ENCODE measurements at places on chromosomes 12 and 14. TPM values are rescaled to one million over a fixed set of nuclear protein-coding genes. Genes with fewer than 3 reads are reported as not detected.
A peak's percentile ranks its signal among the peaks of the same experiment; 100 is the strongest.

The HAL gene
- total RNA-seq: 1.8 TPM

- H3K4me3 ChIP-seq: peak within 1 kb of the TSS; percentile 83
- H3K27me3 ChIP-seq: no peaks in the 10 kb centered on the region
- peak; percentile 84 for DNase-seq
- 0 out of 2 replicates have a peak, but pooled peaks cover 3% of the 10 kb centered on the region for H3K36me3 ChIP-seq
- H3K27ac ChIP-seq: peak within 1 kb of the TSS; percentile 89
- peaks cover 29% of the 10 kb centered on the region for H3K4me1 ChIP-seq
Observed at GRCh38 chr14:69152902-69153151, at the start of gene DCAF5. Gene DCAF5 (minus strand): TSS chr14:69153119. CDS start chr14:69152978, 141 bp downstream.

The MYH6 gene
- not detected for total RNA-seq

DNA sequence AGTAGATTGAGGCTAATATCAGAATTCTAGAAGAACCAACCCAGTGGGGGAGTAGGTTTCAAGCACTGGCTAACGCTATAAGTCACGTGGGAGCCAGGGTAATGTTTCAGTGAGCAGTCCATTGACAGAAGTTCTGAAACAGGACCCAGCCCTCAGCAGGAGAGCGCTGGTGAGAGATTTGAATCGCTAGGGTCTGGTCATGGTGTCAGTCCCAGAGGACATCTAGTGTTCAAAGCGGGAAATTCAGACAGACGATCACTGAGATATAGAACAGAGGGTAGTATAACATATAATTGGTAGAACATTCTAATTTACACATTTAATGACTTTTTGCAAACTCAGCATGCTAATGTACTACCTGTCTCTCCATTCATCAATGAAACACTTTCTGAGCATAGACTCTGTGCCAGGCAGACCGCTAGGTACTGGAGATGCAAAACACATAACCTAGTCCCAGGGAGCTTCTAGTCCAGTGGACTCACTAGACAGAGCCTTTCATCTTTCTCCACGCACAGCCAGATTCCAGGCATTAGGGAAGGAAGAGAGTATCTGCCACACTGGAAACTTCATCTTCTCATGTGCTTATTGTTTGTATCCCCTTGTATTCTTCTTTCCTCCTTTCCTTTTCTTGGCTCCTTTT lies 35.4 kb upstream of the RNASE3 start:
- H3K4me3 ChIP-seq: no peak overlapping the region
- DNase-seq: peak; percentile 73
- peaks cover 5% of the 10 kb centered on the region for H3K4me1 ChIP-seq
- no peaks in the 10 kb centered on the region for H3K36me3 ChIP-seq

DNA sequence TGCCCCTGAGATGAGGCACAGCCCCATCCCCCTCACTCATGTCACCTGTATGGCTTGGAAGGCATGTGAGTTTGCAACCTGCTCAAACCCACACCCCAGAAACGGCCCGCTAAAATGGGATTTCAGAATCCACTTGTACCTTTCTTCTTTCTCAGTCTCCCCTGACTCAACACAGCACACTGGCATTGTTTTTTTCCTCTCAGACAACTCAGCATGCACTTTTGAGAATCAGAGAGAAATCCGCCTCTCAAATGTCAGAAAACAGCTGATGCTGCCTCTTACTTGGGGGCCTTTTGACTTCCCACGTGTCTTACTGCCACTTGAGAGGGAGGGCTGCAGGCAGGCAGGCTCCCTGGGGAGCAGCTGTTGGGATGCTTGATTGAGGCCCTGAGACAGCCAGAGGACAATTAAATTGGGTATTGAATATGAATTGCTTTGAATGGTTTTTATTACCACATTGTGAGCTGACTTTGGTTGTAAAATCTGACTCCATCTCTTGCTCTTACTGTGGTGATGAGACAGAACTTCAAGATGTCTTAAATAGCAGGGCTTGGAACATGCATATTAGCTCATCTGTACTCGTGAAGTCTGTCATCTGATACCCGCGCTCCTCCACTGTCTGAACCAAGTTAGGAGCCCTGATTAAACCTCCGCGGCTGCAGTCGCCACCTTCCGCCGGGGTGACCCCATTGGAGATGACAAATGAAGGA lies 96.6 kb downstream of the APAF1 start:
- no peaks in the 10 kb centered on the region for H3K4me1 ChIP-seq
- H3K27ac ChIP-seq: no peak overlapping the region
- no peaks in the 10 kb centered on the region for H3K36me3 ChIP-seq
- no peak for DNase-seq
- no peak overlapping the region for H3K4me3 ChIP-seq

Measured in HCT116 (cell line).